ENCODE measurements at places on chromosomes 1 and 21.

GRCh38 chr1:235710687-235711086, 61.1 kb upstream of the GNG4 start:
- no peak for DNase-seq

- no peak for DNase-seq
Observed at GRCh38 chr1:159594625-159595405, 7.2 kb downstream of the APCS start.

DNA sequence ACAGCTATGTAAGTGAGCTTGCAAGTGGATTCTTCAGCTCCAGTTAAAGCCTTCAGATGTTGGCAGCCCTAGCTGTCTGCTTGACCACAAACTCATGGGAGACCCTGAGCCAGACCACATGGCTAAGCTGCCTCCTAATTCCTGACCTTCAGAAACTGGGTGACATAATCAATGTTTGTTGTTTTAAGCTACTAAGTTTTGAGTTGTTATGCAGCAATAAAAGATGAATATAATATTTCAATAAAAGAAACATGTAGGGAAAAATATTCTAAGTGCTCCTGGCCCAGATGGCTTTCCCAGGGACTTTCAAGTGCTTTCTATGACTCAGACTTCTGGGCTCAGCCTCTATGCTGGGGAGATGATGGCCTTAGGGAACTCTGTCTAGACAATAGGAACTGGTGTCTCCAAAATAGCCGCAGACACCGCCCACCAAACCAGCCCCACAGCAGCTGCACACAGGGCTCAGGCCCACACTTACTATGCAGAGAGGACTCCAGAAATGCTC, 20.3 kb upstream of the AZIN2 start:
- peak; percentile 91 for DNase-seq

DNA sequence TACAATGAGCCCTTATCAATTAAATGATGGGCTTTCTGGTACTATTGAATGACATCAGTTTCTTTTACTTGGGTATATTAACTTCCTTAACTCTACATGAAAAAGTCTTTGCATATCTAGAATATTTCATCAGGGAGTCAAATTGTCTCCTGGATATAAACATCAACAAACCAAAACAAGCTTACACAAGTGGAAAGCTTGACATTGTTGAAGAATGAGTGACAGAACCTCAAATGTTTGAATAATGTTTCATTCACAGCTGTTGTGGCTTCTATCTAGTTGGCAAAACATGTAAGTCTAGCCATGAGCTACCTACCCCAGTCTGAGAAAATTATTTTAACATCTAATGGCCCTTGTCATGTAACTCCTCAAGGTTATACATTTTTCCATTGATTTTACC, 604.8 kb upstream of the ADAMTS5 start:
- no peak for DNase-seq

- DNase-seq, result no peak
Observed at GRCh38 chr1:224739997-224740684, 124.0 kb downstream of the CNIH3 start.

DNA sequence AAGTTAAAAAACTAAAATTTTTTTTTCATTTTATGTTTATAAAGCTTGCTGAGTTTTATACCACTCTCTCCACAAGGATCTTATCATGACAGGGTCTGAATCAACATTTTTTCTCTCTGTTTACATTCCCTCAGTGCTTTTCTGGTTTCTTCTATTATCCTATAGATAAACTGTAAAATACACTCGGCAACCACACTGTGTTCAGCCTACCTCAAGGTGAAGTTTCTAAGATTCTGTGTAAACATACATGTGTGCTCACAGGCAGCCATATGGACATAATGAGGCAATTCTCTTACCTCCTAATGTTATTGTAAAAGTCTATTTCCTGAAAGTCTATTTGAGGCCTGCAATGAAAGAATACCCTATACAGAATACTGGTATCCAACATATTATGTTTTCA, 114.6 kb downstream of the NTPCR start:
- DNase-seq, result no peak

DNA sequence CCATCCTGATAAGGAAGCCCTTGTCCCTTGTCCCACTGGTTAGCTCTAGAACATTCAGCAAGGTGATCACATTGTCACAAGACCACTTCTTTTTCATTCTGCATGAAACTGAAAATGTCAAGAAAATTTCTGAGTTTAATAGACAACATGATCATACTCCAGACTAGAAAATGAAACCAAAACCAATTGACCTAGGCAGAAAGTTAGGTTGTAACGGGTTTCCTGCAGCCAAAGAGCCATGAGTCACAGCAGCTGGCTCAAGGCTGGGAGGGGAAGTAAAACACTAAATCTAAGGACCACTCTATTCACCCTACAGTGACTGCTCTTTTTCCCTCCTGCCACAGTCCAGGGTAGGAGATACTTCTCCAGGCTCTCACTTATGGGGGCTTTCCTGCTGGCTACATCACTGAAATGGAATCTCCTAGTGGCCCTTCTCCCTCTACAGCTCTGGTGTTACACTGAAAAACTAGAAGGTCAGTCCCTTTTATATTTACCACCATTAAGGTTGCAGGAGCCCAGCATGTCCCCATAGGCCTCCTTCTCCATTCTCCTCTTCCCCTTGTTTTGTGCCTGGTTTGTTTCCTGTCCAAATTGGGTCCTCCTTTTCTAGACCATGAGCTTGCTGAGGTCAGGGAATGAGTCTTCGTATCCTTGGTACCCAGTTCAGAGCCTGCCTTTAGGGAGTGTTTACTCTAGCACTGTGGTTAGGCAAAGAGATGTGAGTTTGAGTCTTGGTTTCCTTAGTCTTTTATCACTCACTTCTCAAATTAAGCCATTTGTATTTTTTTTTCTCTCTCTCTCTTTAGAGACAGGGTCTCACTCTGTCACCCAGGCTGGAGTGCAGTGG, 236.5 kb upstream of the JUN start:
- DNase-seq, result peak; percentile 57

- no peak for DNase-seq
Observed at GRCh38 chr1:67242016-67242415, 65.7 kb upstream of the IL12RB2 start.

- DNase-seq, result no peak
Observed at GRCh38 chr1:193085263-193085662, 20.0 kb downstream of the GLRX2 start.

- no peak for DNase-seq
Observed at GRCh38 chr1:8073112-8073855, 47.2 kb upstream of the ERRFI1 start.

DNA sequence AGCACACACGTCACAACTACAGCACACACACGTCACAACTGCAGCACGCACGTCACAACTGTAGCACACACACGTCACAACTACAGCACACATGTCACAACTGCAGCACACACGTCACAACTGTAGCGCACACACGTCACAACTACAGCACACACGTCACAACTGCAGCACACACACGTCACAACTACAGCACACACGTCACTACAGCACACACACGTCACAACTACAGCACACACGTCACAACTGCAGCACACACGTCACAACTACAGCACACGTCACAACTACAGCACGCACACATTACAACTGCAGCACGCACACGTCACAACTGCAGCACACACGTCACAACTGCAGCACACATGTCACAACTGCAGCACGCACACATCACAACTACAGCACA, 322.6 kb upstream of the AJAP1 start:
- DNase-seq, result no peak

DNA sequence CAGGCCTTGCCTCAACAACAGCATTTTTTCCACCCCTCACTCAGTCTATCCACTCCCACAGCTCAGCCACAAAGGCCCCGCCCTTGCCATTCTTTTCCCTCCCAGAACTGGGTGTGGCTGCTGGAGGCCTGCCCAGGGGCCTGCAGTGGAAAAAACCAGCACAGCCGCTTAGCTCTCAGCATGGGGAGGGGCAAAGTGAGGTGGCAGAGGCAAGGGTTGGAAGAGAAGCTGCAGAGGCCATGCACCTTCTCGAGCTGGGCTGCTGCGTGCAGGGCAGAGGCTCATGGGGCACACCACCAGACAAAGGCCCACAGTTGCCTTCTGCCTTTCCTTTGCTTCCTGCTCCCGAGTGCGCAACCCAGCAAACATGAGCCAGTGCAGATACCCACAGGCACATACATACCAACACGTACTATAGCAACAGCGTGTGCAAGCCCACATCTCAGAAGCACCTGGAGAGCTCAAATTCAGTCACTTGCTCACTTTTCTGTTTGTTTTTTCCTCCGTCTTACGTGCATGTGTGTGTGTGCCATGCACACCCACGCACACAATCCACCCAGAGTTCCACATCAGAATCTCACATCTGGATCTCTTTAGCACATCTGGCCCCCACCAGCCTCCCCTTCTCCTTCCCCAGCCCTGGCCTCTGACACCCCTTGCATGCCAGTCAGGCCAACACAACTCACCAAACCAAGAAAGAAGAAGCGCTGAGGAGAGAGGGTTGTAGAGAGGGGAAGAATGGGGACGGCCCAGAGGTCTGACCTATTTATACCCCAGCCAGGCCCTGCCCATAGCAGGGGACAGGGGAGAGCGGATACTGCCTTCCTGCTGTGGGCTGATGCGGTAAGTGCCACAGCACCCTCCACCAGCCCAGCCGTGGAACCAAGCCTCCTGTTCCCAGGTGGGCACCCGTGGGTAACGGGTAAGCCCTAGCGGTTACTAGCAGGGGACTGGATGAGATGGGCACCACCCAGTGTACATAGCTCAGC, at the start of gene S100A4:
S100A4 (minus strand) TSS at position 740 of the 989 bp plus-strand sequence. CDS start 1,012 bp downstream, outside the sequence.
- DNase-seq, result peak; percentile 98

GRCh38 chr1:156583821-156584622, 4.5 kb downstream of the TTC24 start:
- peak; percentile 88 for DNase-seq

- no peak for DNase-seq
Observed at GRCh38 chr1:57158604-57158998, 192.8 kb upstream of the C8B start.

GRCh38 chr1:57600424-57600823, 176.6 kb upstream of the DAB1 start:
- DNase-seq, result no peak

DNA sequence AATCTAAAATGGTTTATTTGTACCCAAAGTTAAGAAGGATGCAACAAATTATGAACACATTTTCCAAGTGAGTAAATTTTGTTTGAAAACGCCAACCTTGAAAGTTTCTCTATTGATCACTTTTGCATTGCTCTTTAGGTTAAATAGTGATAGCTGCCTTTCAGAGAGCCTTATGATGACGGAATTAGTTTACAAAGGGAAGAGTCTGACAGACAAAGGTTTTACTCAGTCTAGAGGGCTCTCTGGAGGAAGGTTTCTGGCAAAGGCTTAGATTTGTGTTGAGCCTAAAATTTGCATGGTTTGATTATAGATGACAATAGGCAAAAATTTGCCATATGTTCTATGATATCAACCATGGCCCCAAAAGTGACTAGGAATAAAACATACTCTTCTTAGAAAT, 95.9 kb upstream of the RUNX1 start:
- DNase-seq, result no peak

Data from tongue (tissue), 3 donors.